ENCODE measurements at places on chromosomes 3 and 15.

GRCh38 chr15:95953032-95953431 lies 377.5 kb upstream of the NR2F2 start:
- DNase-seq: no peak

- no peak for DNase-seq
These were observed 79.6 kb downstream of the NFKBIZ start for GRCh38 chr3:101928890-101929289.

- DNase-seq: no peak
These were observed 20.4 kb downstream of the NANOGP8 start for GRCh38 chr15:35064576-35065190.

DNA sequence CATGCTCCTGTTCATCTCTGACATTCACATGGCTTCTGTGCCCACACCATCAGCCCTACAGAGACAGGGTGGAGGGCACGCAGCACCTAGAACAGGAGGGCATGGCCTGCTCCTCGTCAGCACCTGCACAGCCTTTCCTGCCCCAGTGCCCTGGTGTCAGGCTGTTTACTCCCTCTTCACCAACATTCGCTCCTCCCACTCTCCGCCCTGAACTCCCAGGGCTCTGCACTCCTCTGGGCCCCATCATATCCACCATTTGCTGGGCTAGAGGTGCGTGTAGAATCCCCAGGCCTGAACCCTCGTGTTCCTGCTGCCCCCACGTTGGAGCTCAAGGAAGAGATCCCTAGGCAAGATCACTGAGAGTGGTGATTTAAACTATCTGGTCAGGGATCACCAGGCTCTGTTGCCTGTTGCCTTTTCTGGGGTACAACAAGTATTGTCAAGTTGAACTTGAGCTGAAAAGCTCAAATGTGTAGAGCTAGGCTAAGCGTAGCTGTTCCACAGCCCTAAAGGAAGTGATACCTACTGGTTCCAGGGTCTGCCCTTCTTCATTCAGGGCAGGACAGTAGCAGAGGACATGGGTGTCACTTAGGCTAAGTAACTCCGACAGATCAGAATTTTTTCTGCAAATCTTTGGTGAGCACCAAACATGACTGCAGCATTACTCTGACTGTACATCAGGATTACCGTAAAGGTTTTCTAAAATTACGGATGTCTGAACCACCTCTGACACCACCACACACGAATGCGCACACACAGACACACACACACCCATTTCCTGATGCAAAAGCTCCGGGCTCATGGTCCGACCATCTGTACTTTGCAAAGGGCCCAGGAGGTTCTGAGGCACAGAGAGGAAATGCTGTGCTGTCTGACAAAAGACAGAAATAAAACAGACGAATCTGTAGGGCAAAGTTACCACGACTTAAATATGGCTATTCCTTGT lies 43.7 kb upstream of the GNB5 start:
- no peak for DNase-seq

GRCh38 chr15:89352476-89352875 lies 17.9 kb upstream of the POLG start:
- DNase-seq: no peak
